ENCODE measurements at places on chromosomes 11 and 22. TPM values are rescaled to one million over a fixed set of nuclear protein-coding genes. Genes with fewer than 3 reads are reported as not detected.

- H3K36me3 ChIP-seq: peaks cover 6% of the 10 kb centered on the region
- no peaks in the 10 kb centered on the region for H3K4me1 ChIP-seq
- DNase-seq: no peak
- no peak overlapping the region for H3K4me3 ChIP-seq
- no peaks in the 10 kb centered on the region for H3K27me3 ChIP-seq
These were observed 25.3 kb downstream of the SIK2 start for GRCh38 chr11:111627591-111627990.

- H3K4me1 ChIP-seq: no peaks in the 10 kb centered on the region
- H3K27me3 ChIP-seq: peaks cover 2% of the 10 kb centered on the region
- DNase-seq: no peak
- no peaks in the 10 kb centered on the region for H3K36me3 ChIP-seq
These were observed 14.0 kb downstream of the P4HA3 start for GRCh38 chr11:74297484-74297883.

DNA sequence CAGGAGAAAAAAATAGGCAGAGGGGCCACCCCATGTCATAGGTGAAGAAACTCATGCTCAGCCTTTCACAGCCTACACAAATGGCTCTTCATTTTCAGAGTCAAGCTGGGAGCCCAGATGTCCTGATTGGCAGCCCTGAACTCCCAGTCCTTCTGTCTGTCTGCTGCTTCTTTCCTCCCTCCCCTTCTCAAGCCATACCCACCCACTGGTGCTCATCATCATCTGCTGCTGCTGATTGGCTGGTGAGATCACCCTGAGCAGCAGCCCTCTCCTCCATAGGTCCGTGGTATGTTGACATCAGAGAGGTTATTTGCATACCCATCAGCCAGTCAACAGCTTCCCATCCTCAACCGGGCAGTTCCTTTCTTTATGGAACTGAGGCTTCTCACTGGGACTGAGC lies 46.1 kb upstream of the PRDM11 start:
- no peaks in the 10 kb centered on the region for H3K36me3 ChIP-seq
- no peak overlapping the region for H3K27ac ChIP-seq
- no peak overlapping the region for H3K4me3 ChIP-seq
- DNase-seq: no peak

Gene APOL3
- 166 TPM for total RNA-seq

Gene C11orf16
- not detected for total RNA-seq

Gene ASCL2
- 16.8 TPM for total RNA-seq

Gene OR10D3
- total RNA-seq: not detected

Gene SLC1A2
- total RNA-seq: not detected

Data from natural killer cell (primary cell).